ENCODE measurements at places on chromosomes 12 and 14.

GRCh38 chr14:78519863-78520262 lies 349.7 kb downstream of the NRXN3 start:
- peak; percentile 14 for DNase-seq

GRCh38 chr12:254912-255311 lies 7.7 kb downstream of the SLC6A13 start:
- DNase-seq: no peak

DNA sequence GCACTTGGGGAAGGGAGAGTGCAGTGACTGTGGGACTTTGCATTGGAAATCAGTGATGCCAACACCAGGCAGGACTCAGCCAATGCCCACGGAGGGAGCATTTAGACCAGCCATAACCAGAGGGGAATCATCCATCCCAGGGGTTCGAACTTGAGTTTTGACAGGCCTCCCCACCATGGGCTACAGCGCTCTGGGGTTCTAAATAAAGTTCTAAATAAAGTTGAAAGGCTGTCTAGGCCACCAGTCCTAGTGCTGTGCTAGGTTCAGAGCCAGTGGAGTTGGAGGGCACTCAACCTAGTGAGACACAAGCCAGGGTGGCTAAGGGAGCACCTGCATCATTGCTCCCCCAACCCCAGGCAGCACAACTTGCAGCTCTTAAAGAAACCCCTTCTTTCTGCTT lies 82.0 kb upstream of the SLC38A4 start:
- no peak for DNase-seq

DNA sequence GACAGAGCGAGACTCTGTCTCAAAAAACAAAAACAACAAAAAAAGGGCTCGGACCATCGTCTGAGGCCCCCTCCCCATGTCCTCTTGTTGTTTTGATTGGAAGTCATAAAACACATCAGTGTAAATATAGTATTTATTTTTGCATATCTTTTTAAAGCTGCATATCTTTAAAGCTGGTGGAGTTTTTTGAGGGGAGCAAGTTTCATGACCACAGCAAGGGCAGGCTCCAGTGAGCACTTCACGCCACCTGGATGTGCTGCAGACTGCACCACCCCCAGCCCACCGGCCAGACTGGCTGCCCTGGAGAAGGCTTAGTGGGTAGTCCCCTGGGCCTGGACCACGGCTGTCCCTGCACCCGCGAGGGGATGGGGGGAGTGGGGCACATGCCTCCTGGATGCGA lies 11.9 kb upstream of the BCL7A start:
- no peak for DNase-seq

DNA sequence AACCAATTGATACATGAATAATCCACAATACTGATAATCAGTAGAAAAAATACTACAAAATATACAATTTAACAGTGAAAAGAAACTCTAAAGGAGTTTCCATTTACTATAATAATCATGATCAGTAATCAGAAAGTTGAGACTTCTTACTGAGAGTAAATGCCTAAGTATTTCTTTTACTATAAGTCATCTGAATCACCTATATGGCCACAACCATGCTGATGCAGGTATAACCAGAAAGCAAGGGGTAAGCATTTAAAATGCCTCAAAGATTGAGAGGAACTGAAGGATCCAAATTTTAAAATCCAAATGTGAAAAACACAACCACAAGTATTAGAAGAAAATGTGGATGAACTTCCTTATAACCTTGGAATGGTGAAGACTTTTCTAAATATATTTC lies 23.4 kb downstream of the CDK17 start:
- no peak for DNase-seq

GRCh38 chr12:22971247-22971646 lies 346.3 kb downstream of the ETNK1 start:
- no peak for DNase-seq

- DNase-seq: no peak
Observed at GRCh38 chr14:94522115-94522724, 13.0 kb upstream of the SERPINA12 start.
